ENCODE measurements at places on chromosomes 6 and 20.

- DNase-seq: no peak
Measured at GRCh38 chr6:75633045-75633444, 31.4 kb downstream of the SENP6 start.

DNA sequence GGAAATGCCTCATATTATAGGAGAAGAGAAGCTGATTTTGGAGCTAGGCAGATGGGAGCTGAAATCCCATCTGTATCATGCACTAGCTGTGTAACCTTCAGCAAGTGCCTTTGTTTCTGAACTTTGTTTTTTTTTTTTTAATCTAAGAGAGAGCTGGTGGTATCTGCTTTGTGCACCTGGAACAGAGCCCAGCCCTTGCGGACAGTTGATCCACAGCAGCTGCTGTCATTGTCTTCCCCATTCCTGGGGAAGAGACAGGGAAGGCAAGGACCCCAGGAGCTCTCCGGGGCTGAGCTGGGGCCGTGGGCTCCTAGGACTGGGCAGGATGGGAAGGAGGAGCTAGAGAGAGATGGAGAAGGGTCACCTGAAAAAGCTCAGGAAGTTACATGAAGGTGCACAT lies 92.1 kb downstream of the SYNJ2 start:
- DNase-seq: no peak

GRCh38 chr6:7215131-7215530 lies 97.9 kb downstream of the SSR1 start:
- no peak for DNase-seq

- DNase-seq: no peak
Measured at GRCh38 chr20:6583134-6583738, 184.2 kb upstream of the BMP2 start.

- no peak for DNase-seq
Measured at GRCh38 chr6:50889497-50889896, 70.8 kb downstream of the TFAP2B start.

- DNase-seq: no peak
Measured at GRCh38 chr6:106574741-106575458, 54.4 kb downstream of the RTN4IP1 start.

DNA sequence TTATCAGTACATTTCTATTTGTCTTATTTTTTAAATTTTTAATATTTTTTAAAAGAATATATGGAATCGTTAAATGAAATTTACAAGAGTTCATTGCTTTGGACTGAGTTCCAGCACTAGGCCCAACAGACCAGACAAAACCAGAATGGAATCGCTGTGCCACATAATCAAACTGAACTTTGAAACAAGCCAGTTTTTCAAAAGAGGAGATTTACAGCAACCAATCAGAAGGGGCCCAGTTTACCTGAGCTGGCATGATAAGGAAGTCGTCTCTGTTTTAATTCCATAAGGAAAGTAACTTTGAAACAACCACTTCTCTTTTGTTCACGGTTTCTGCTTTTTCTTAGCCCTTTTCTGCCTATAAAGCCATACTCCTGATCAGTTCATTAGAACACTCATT lies 293.6 kb upstream of the FLRT3 start:
- no peak for DNase-seq

DNA sequence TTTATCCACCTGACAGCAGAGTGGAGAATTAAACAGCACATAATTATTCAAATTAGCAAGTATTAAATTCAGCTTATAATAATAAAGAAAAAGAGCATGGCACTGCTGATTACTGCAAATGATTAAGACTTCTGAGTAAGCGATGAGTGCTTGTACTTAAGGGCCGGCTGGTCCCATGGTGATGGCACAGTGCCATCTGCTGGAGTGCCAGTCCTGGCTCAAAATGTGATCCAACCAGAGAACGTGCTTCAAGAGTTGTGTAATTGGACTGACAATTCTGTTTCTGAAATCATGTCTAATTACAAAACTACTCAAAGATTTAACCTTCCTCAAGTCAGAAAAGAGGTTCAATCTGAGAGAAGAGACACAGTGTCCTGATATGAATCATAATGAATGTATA lies 181.6 kb upstream of the RGS17 start:
- DNase-seq: no peak

DNA sequence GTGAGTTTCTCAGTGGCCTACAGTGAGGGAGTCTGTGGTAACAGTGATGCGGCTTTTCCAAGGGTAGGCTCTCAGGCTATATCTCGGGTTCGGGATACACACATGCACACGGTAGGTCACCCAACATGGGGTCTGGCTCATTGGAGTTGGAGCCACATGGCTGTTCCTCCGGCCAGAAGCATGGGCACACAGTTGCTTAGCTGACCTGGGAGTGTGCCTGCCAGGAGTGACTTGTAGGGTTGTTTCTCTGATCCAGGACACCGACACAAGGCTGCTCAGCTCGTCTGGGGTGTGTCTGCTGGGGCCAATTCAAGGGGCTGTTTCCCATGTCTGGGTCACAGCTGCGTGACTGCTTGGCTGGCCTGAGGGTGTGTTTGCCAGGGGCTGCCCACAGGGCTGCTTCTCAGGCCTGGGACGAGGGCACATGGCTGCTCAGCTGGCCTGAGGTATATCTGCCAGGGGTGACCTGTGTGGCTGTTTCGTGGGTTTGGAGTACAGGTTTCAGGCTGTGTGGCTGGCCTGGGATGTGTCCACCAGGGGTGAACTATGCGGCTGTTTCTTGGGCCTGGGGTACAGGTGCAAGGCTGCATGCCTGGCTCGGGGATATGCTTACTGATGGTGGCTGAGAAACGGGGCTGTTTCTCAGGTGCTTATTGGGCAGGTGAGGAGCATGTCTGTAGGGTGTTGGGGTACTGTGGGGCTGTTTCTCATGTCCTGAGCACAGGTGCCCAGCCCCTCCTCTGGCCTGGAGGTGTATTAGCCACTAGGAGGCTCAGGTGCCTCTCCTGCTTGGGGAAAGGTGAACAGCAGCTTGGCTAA lies 15.2 kb downstream of the KIF25 start:
- no peak for DNase-seq

GRCh38 chr20:542777-543368 lies 717 bp downstream of the CSNK2A1 start:
- DNase-seq: peak; percentile 22
